ENCODE measurements at places on chromosomes 12 and 14. TPM values are rescaled to one million over a fixed set of nuclear protein-coding genes. Genes with fewer than 3 reads are reported as not detected.

The FOXA1 gene
- total RNA-seq = not detected

The UTP20 gene
- total RNA-seq = 4.1 TPM

The ASCL1 gene
- total RNA-seq = not detected

The ING4 gene
- 22.7 TPM for total RNA-seq

All from smooth muscle cell of the coronary artery (primary cell).